ENCODE measurements at places on chromosomes 11 and 22.

GRCh38 chr22:49880281-49880680 lies 26.6 kb downstream of the ZBED4 start:
- no peak for DNase-seq

DNA sequence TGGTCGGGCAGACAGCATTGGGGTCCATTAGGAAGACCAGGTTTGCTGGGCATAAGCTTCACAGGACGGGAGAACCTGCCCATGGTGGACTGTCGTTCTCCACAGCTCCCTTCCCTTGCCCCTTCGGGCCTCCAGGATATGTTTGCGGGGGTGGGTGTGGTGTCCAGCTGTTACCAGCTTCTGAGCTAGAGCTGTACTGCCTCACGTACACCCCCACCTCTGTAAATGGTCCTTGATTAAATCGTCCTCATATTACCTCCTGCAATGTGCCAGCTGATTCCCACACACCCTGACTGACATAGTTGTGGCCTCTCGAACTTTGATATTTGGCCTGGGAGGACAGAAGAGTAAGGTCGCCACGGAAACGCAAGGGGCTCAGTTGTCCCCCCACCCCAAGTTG lies 16.2 kb upstream of the BCR start:
- DNase-seq: no peak

- no peak for DNase-seq
These were observed 35.0 kb downstream of the PPFIBP2 start for GRCh38 chr11:7548659-7549274.

DNA sequence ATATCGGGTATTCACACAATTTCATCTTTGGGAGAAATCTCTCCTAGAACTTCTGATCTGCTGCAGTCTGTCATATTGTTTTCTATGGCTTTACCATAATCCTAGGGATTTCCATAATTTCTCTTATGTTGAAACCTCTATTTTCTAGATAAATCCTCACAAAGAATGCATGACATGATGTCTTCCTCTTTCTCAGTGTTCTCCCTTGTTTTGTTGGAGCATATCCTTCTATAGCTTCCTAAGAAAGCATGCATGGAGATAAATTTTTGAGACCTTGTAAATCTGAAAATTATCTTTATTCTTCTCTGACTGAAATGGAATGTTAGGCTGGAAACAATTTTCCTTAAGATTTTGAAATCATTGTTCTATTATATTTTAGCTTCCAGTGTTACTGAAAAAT lies 115.5 kb downstream of the WNT11 start:
- no peak for DNase-seq

DNA sequence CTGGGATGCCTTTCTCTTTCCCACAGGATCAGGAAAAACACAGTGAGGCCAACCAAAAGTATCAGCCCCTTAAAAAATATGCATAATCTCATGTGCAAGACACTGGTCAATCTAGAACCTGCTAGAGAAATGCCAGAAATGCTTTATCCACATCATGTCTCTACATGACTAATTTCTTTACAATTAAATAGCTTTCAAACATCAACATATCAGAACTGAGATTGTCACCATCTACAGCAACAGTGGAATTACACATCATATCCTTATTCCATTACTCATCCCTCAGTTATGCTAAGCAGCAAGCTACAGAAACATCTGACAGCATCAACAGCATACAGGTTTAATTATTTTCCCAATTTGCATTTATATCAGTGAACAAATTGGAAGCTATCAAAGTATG lies 78.8 kb downstream of the DDIAS start:
- no peak for DNase-seq
